ENCODE measurements at places on chromosomes 3 and 15.
A peak's percentile ranks its signal among the peaks of the same experiment; 100 is the strongest.

GRCh38 chr3:50158530-50159146 lies 3.5 kb downstream of the SEMA3F start:
- DNase-seq = no peak

DNA sequence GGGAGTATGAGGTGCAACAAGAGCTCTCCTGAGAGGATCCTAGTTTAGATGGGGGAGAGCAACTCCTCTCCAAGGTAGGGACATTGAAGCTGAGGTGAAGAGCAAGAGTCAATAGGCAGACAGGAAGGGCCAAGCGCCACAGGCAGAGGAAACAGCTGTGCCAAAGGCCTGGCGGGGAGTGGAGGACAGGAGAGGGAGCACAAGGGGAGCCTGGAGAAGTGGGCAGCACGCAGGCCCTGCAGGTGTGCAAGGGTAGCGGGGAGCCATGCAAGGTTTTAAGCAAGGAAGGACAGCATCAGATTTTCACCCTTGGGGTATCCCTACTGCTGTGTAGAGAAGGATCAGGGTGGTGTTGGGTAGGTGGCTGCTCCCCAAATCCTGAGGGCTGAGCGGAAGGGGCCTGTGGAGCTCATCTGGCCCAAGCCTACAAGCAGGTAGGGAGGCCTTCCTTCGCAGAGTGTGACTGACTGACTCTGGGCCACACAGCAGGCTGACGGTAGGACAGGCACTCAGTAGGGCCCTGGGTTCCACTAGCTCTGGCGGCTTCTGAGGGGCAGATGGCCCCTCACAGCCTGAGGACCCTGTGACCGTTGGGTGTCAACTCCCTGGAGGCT lies 13.3 kb downstream of the CHST13 start:
- DNase-seq = peak; percentile 25

- no peak for DNase-seq
Measured at GRCh38 chr3:132283440-132283839, 33.8 kb upstream of the ACP3 start.

DNA sequence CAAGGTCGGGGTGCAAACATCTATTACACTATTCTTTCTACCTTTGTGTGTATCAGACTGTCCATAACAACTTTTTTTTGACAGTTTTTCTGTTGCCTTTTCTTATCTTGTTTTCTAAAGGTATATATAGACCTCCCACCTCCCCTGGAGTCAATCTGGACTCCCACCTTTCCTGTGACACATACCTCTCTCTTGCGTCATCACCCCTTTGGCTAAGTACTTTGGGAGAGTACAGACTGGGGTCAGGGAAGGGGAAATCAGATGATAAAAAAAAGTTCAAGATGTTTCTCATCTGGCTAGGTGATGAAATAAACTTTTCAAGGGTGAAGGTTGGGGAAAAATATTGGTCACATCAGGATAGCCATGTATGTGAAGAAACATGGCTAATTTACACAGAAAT lies 17.2 kb downstream of the TSPAN3 start:
- no peak for DNase-seq

GRCh38 chr15:29456964-29457363 lies 187.3 kb upstream of the NSMCE3 start:
- no peak for DNase-seq

GRCh38 chr3:63462732-63463131 lies 184.6 kb downstream of the SYNPR start:
- DNase-seq = no peak

GRCh38 chr3:73719861-73720260 lies 95.1 kb upstream of the PDZRN3 start:
- no peak for DNase-seq

DNA sequence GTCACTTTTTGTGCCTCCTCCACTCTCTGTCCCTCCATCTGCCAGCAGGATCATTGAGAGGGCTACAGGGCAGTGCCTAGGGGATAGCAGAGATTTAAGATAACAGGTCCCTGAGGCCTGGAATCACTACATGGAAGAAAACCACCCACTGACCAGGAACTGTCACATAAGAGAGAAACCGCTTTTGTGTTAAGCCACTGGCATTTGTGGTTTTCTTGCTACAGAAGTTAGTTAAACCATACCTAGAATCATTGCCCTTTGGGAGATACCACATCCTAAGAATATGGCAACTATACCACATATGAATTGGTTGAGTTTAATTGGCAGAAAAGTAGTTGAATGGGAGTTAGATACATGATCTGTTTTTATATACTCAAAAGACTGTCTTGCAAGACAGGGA lies 112.8 kb upstream of the LPP start:
- no peak for DNase-seq

GRCh38 chr15:62280625-62281024 lies 115.5 kb upstream of the C2CD4B start:
- DNase-seq = no peak

- no peak for DNase-seq
Measured at GRCh38 chr15:98363416-98363815, 284.9 kb upstream of the IGF1R start.

- no peak for DNase-seq
Measured at GRCh38 chr3:34570916-34571705, 772.7 kb downstream of the PDCD6IP start.

DNA sequence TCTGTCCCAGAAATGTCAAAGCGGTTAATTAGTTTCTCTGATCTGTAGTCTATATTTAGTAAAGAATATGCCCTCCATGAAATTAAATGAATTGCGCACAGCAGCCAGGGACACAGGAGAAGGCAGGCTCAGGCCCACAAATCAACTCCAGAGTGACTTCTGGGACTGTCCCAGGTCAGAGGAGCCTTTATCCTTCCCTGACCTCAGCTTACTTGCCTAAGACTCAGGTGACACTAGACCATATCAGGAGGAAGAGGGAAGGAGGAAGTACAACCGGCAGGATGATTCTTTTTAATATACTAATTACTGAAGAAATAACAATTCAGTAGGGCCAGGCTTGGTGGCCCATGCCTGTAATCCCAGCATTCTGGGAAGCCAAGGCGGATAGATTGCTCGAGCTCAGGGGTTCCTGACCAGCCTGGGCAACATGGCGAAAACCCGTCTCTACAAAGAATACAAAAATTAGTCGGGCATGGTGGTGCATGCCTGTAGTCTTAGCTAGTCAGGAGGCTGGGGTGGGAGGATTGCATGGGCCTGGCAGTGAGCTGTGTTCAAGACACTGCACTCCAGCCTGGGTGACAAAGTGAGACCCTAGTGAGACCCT lies 1.8 kb upstream of the GPR15 start:
- no peak for DNase-seq

- no peak for DNase-seq
Measured at GRCh38 chr3:108301695-108302404, 5.5 kb downstream of the HHLA2 start.

DNA sequence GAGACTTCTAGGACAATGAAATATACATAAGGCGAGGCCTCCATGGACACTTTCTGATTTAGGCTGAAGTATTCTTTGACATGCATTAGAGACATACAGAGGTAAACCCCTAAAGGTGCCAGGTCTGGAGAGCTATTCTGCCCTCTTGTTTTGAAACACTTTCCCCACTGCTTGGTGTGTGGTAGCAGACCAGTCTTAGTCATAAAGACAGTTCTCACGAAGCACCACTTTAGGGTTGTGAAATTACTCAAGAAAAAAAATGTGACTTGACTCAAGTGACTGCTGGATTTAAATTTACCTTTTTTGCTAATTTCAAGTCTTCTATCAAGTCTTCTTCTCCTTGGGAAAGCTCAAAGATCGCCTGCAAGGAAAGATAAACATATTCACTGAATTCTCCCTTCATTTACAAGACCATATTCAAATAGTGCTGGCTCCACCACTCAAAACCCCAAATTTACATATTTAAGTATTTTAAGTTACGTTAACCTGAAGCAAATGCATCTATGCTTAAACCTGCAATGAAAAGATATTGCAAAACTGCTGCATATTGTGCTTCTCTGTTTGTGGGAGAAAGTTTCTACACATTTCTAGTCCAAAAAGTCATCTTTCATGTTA lies 48.4 kb downstream of the ARHGEF3 start:
- no peak for DNase-seq

- no peak for DNase-seq
Measured at GRCh38 chr15:29945943-29946596, 123.8 kb upstream of the TJP1 start.

GRCh38 chr3:30356866-30357753 lies 249.3 kb upstream of the TGFBR2 start:
- no peak for DNase-seq

GRCh38 chr3:50630877-50631276 lies 13.9 kb downstream of the MAPKAPK3 start:
- DNase-seq = peak; percentile 45

GRCh38 chr3:149314807-149315578 lies 18.4 kb downstream of the TM4SF18 start:
- no peak for DNase-seq

DNA sequence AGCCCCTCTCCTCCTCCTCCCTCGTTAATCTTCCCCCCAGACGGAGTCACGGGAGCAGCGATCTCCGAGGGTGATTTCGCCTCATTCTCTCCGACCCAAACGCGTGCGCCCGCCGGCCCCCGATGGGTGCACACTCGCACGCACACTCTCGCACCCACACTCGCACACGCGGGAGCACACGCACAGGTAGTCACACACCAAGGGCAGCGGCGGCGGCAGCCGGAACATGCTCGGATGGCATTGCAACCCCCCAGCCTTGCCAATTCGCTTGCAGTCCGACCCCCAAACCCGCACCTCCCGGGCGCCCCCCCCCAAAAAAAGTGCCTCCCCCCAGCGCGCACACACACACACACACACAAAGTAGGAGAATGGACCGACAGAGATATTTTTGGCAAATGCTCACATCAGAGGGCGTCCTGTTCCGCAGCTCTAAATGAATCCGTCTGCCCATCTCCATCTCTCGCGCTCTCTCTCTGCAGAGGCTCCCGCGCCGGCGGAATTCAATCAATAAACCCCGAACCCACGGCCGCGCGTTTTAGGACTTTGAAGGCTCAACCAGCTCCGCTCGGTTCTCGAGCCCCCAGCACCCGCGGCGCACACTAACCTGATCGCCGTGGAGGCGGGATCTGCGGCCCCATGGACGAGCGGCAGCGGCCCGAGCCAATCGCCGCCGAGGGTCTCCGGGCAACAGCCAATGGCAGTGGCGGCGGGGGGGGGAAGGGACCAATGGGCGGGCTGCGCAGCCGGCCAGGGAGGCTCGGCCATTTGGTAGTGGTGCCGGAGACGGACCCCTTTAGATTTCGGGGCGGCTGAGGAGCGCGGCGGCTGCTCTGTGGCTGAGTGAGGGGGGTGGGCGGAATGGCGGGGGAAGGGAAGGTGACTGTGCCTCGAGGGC lies at the start of gene ANP32A:
TSS of gene ANP32A (minus strand) at position 601 of the 895 bp plus-strand sequence. CDS start at position 457, 144 bp downstream.
- DNase-seq = peak; percentile 88

DNA sequence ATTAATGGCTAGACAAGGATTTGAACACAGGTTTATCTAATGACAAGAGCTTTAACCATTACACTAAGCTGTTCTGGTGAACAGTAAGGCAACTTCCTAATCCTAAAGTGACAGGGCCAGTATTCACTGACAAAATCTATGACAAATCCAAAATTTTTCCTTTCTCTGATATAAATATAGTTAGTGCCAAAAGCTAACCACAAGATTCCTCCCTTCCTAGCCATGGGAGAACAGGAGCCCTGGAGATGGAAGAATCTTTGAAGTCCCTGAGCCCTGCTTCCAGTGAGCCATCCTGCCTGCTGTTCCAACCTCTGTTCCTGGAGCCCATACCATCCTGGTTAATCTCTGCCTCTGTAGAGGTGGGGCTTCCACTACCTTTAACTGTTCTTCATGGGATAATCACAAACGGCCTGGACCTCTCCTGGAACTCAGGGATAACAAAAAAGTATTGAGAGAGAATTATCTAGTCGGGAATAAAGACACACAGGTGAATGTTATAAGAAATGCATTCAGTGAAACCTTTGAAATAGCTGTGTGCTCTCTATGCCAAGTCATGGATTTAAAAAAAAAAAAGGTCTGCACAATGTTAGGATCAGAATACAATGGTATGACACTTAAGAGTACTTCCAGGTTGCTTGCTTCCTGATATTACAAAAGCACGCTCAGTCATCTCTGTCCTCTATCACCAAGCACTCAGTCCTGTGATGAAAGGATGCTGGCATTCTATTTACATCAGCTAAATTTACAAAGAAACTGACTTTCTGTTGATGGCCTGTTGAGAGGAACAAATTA lies 235.8 kb downstream of the SUCLG2 start:
- DNase-seq = no peak

- no peak for DNase-seq
Measured at GRCh38 chr3:70315021-70315420, 2.6 kb upstream of the MDFIC2 start.

GRCh38 chr15:74825866-74826265 lies 561 bp upstream of the CPLX3 start:
- no peak for DNase-seq

DNA sequence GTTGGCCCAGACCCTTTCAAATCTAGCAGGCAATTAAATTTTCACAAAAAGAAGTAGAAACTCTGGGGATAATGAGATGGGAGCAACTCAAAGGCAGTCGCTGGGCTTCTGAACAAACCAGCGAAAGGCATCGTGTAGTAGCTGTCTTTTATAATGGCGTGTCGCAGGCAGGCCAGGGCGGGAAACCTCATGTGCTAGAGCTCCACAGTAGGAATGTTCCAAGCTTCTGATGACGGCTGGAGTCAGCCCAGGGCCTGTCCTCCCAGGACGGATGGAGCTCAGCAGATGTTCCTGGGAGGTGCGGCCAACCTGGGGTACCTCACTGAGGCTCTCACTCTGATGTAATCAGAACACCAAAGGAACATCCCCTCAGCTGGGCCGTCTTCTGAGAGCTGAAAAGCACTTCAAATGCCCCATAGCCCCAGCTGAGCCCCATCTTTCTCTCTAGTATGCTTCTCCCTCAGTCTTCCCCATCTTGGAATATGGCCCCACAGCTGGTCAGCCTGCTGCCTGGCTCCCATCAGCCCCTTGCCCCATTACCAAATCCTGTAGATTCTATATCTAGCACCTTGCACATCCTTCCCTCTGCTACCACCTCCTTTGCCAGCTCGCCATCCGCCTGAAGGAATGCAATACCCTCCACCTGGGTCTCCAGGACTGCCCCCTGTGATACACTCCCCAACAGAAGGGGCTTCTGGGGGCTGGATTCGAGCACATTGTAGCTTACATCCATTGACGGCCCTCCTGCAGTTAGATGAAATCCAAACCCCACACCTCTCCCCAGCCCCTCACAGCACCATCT lies 54.9 kb upstream of the ATP2B2 start:
- no peak for DNase-seq

- no peak for DNase-seq
Measured at GRCh38 chr3:145483992-145484391, 677.0 kb downstream of the PLOD2 start.

GRCh38 chr3:124886168-124887056 lies 753 bp downstream of the ITGB5 start:
- no peak for DNase-seq

DNA sequence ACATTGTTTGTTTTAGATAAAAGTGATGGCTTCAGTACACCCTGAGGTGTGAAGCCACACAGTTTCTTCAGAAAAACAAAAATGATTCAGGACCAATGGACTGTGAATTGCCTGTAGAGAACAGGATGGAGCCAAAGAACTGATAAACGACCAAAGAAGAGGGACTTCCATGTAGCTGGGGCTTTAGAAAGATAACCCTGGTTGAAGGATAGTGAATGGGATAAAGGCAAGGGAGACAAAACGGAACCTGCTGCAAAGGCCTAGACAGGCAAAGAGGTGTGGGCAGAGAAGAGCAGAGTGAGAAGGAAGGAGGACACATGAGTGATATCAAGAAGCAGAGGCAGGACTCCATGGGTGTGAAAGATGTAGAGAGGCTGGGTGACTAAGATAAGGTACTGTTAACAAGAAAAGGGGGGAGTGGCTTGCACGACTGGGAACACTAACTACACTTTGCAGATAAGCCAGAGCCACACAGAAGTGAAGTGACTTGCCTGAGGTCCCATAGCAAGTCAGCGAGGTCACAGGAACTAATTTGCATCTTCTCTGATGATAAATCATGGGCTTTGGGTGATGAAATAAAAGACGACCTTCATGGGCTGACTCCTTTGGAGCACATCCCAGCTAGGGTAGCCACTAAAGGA lies 44.3 kb downstream of the RAB6B start:
- no peak for DNase-seq
